ENCODE measurements at places on chromosomes 5 and 9. TPM values are rescaled to one million over a fixed set of nuclear protein-coding genes. Genes with fewer than 3 reads are reported as not detected.

- no peaks in the 10 kb centered on the region for H3K36me3 ChIP-seq
- H3K4me1 ChIP-seq, result peaks cover 2% of the 10 kb centered on the region
- no peak for DNase-seq
- H3K27me3 ChIP-seq, result peaks cover 40% of the 10 kb centered on the region
- H3K4me3 ChIP-seq, result no peak overlapping the region
These were observed 2.6 kb upstream of the GRIN1 start for GRCh38 chr9:137136261-137136880.

Gene HTR1A
- total RNA-seq, result not detected

GRCh38 chr5:93280518-93280917 is 300.5 kb downstream of the NR2F1-AS1 start:
- no peaks in the 10 kb centered on the region for H3K4me1 ChIP-seq
- H3K27me3 ChIP-seq, result no peaks in the 10 kb centered on the region
- no peak overlapping the region for H3K4me3 ChIP-seq
- no peak for DNase-seq

- H3K4me3 ChIP-seq, result no peak overlapping the region
- peaks cover 9% of the 10 kb centered on the region for H3K27me3 ChIP-seq
- H3K36me3 ChIP-seq, result no peaks in the 10 kb centered on the region
- H3K4me1 ChIP-seq, result no peaks in the 10 kb centered on the region
These were observed 91.0 kb downstream of the FREM1 start for GRCh38 chr9:14819183-14819582.

- H3K4me1 ChIP-seq, result no peaks in the 10 kb centered on the region
- H3K27ac ChIP-seq, result no peak overlapping the region
- no peak overlapping the region for H3K4me3 ChIP-seq
- DNase-seq, result no peak
These were observed 18.3 kb upstream of the ASS1 start for GRCh38 chr9:130426467-130426773.

Gene SCGB3A2
- total RNA-seq, result not detected

DNA sequence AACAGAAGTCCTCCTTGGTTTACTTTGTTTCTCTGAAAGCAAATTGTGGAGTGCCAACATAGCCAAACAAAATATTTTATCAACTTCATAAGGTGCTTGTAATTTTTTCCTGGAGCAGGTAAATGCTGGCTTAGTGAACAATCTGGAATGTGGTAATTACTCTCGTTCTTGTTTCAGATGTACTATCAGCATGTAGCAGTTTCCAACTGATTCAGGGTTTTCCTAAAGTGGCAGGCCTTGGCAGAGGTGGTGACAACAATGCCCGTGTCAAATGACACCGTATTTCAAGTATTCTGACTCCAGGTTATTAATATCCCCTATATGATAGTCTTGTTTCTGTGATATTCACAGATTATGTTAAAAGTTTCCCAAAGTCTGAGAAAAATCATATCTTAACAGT is 1.2 kb downstream of the C9orf72 start:
- peak overlapping the region; percentile 100 for H3K27ac ChIP-seq
- H3K4me1 ChIP-seq, result peaks cover 42% of the 10 kb centered on the region
- no peaks in the 10 kb centered on the region for H3K27me3 ChIP-seq
- no peak for DNase-seq

DNA sequence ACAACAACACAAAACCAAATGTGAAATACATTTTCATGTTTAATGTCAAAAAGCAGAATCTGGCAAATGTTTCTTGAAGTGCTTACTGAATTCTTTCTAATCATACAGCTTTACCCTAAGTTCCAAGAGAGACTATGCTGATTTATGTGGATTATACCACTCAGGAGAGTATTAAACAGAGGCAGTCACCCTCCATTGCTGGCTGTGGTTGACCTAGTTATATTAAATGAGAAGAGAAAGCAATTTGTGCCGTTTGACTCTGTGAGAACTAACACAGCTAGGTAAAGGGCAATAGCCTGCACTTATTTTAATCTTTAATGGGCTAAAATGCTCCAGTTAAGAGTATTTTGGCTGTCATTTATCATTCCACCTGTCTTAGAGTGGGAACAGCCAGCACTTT is 62.6 kb downstream of the ELL2 start:
- DNase-seq, result no peak
- peaks cover 42% of the 10 kb centered on the region for H3K36me3 ChIP-seq
- H3K27ac ChIP-seq, result no peak overlapping the region

Gene C9orf50
- not detected for total RNA-seq

- DNase-seq, result no peak
- H3K4me1 ChIP-seq, result no peaks in the 10 kb centered on the region
- no peak overlapping the region for H3K27ac ChIP-seq
- no peaks in the 10 kb centered on the region for H3K36me3 ChIP-seq
- H3K27me3 ChIP-seq, result peaks cover 25% of the 10 kb centered on the region
These were observed 31.1 kb downstream of the SV2C start for GRCh38 chr5:76114179-76114851.

DNA sequence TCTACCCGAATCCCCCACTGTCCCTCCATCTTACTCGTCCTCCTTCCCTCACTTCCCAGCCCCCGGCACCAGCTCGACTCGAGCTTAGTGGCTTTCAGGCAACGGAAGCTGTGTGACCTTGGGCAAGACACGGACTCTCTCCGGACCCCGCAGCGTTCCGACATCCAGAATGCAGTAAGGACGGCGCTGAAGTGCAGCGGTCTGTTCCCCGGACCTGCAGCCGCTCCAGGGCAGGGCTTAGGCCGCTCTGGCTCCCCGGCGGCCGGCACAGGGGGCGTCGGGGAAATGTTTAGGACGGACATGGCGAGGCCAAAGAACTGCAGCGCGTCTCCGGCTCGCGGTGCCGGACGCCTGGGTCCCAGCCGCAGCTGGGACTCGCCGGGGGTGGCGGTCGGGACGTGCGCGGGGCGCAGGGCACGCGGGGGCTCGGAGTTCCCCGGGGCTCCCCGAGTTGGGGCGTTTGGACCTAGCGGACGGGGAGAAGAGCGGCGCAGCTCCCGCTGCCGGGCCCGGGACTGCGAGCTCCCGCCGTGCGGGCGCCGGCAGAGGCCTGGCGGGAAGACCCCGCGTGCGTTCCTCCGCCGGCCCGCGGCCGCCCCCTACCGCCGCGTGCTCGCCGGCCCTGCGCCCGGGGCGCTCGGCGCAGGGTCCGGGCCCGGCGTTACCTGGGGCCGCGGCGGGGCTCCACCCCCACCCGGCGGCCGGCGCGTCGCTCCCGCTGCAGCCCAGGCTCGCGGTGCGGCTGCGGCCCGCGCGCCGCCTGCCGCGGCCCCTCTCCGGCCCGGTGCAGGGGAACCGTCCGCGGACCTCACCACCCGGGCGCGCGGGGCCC is 5.6 kb upstream of the RNF44 start:
- no peaks in the 10 kb centered on the region for H3K27me3 ChIP-seq
- peak overlapping the region; percentile 90 for H3K27ac ChIP-seq

DNA sequence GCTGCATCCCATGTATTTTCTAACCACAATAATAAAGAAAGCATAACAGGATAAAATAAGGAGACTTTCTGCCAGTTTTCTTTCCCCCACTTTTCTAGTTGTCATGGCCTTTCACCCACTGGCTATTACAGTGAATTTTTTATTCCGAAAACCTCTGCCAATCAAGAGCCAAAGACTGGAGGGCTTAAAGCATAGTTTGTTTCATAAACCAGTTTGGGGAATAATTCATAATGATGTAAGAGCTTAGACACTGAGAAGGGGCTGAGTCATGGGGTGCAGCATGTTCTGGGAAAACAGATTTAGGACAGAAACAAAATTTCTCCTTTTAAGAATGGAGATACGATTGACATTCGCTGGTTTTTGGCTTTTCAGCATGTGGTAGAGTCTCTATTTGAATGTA is 4.4 kb upstream of the GLIPR2 start:
- no peak overlapping the region for H3K4me3 ChIP-seq
- no peak for DNase-seq
- H3K36me3 ChIP-seq, result no peaks in the 10 kb centered on the region
- peaks cover 15% of the 10 kb centered on the region for H3K4me1 ChIP-seq

GRCh38 chr5:10367579-10367978 is 14.1 kb downstream of the MARCHF6 start:
- no peak overlapping the region for H3K27ac ChIP-seq
- H3K27me3 ChIP-seq, result no peaks in the 10 kb centered on the region
- peaks cover 62% of the 10 kb centered on the region for H3K4me1 ChIP-seq
- H3K36me3 ChIP-seq, result peaks cover 9% of the 10 kb centered on the region
- no peak for DNase-seq
- H3K4me3 ChIP-seq, result no peak overlapping the region

- peaks cover 3% of the 10 kb centered on the region for H3K36me3 ChIP-seq
- H3K27ac ChIP-seq, result no peak overlapping the region
- DNase-seq, result no peak
- no peaks in the 10 kb centered on the region for H3K4me1 ChIP-seq
- no peak overlapping the region for H3K4me3 ChIP-seq
These were observed 9.4 kb upstream of the MAMDC2 start for GRCh38 chr9:70034271-70034711.

GRCh38 chr5:40227366-40227765 is 452.3 kb upstream of the PTGER4 start:
- H3K27me3 ChIP-seq, result no peaks in the 10 kb centered on the region
- no peaks in the 10 kb centered on the region for H3K36me3 ChIP-seq
- no peak for DNase-seq
- no peak overlapping the region for H3K27ac ChIP-seq

DNA sequence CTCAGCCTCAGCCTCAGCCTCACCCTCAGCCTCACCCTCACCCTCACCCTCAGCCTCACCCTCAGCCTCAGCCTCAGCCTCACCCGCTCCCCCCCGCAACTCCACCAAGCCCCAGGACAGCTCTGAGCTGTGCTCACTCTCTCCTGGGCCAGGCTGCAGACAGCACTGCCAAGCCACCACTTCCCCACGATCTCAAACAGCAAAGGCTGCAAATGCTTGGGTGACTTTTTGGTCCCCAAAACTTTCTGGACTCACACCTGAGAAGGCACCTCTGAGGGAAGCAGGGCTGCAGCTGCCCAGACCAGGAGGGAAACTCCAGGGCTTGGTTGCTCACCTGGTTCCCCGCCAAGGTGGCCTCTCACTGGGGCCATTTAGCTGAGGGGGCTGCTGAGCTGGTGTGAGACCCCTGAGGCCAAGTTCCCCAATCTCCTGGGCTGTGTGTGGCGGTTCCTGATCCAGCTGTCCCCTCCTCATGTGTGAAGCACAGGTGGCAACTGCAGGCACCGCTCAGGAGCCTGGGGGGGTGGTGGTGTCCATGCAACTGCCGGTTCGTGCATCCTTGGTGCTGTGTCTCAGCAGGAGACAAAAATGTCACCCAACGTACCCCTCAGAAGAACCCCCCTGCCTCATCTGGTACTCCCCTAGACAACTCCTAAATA is 17.8 kb downstream of the MRPL36 start:
- no peak overlapping the region for H3K27ac ChIP-seq
- H3K27me3 ChIP-seq, result peaks cover 3% of the 10 kb centered on the region
- peaks cover 1% of the 10 kb centered on the region for H3K4me1 ChIP-seq
- no peak for DNase-seq
- H3K4me3 ChIP-seq, result no peak overlapping the region

GRCh38 chr9:133786371-133786753 is 48.2 kb upstream of the SARDH start:
- no peak for DNase-seq
- H3K4me1 ChIP-seq, result no peaks in the 10 kb centered on the region
- no peak overlapping the region for H3K27ac ChIP-seq
- H3K4me3 ChIP-seq, result no peak overlapping the region
- H3K27me3 ChIP-seq, result no peaks in the 10 kb centered on the region
- no peaks in the 10 kb centered on the region for H3K36me3 ChIP-seq

DNA sequence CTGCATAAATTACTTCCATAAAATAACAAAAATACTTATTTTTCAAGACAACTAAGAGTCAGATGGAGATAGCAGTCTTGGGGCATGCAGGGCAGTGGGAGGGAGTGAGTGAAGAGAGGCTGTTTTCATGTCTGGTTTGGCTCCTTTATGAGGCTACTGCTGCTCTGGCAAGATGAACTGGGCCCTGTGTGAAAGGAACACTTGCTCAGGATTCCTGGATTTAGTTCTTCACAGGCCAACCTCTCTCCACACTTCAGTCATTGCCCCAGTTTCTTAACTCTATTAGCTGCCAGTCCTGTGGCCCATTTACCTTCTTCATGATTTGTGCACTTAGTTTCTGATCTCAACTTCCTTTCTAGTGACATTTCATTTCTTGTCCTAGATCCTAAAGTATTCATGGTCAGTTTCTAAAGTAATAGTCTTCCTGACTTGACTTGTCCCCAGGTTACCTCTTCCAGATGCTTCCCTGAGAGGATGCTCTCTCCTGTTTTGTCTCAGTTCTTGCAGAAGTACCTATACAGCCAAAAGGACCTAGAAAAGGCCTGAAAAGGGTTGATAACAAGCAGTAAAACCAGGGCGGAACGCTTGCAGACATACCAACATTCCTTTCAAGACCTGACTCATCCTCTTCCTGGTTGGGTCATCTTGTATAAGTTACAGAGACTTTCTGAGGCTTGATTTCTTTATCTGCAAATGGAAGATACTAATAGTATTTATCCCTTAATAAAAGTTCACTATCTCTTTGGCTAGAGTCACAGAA is 77.0 kb upstream of the ZFAND5 start:
- no peaks in the 10 kb centered on the region for H3K36me3 ChIP-seq
- H3K27me3 ChIP-seq, result no peaks in the 10 kb centered on the region
- DNase-seq, result no peak
- H3K27ac ChIP-seq, result no peak overlapping the region
- peaks cover 14% of the 10 kb centered on the region for H3K4me1 ChIP-seq
- no peak overlapping the region for H3K4me3 ChIP-seq

DNA sequence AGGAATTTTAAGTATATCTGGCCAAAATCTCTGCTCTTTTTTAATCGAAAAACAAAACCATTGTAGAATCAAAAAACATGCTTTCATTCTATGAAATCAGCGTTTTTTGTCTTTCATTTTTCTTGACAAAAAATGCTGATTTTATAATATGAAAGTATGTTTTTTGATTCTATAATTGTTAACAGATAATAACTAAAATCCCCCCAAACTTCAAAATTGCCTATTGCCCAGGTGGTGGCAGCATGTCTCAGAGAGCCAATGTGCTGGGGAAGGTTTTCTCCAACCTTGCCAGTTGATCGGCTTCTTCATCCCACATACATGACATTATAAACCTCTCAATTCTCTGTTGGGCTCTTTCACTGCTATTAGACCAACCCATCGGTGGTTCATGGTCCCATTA is 5.1 kb upstream of the SMIM15 start:
- peaks cover 10% of the 10 kb centered on the region for H3K4me1 ChIP-seq
- no peak overlapping the region for H3K4me3 ChIP-seq
- peaks cover 6% of the 10 kb centered on the region for H3K36me3 ChIP-seq
- no peaks in the 10 kb centered on the region for H3K27me3 ChIP-seq
- peak; percentile 22 for DNase-seq

Gene BTNL3
- not detected for total RNA-seq

DNA sequence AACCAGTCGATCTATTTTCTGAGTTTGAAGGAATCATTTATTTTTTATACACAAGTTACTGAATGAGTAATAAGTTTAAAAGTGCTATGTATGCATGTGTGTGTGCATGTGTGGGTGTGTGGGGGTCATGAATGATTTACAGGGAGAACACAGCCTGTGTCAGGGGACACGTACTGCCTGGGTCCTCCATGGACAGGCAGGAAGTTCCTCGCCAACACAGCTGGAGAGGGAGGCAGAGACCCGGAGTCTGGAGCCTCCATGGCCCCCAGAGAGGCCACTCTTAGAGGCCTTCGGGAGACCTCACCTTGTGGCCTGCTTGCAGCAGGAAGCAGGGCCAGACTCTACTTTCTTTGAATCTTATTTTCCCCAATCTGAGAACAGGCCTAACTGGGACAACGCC is 144.7 kb downstream of the GABBR2 start:
- H3K36me3 ChIP-seq, result no peaks in the 10 kb centered on the region
- H3K27me3 ChIP-seq, result no peaks in the 10 kb centered on the region
- DNase-seq, result no peak

Gene PCDHB2
- not detected for total RNA-seq

Gene SLC2A6
- total RNA-seq, result 0.83 TPM

GRCh38 chr5:170633235-170634081 is 129.6 kb downstream of the KCNIP1 start:
- peaks cover 16% of the 10 kb centered on the region for H3K4me1 ChIP-seq
- DNase-seq, result peak; percentile 11
- no peaks in the 10 kb centered on the region for H3K36me3 ChIP-seq
